ENCODE measurements at places on chromosomes 5 and 9. TPM values are rescaled to one million over a fixed set of nuclear protein-coding genes. Genes with fewer than 3 reads are reported as not detected.

KCNN2 gene
- not detected for total RNA-seq

CATSPER3 gene
- total RNA-seq = not detected

IGFBPL1 gene
- total RNA-seq = not detected

ACTBL2 gene
- 0.23 TPM for total RNA-seq

WASHC1 gene
- total RNA-seq = 3.4 TPM

TYRP1 gene
- total RNA-seq = 0.38 TPM

MARCOL gene
- not detected for total RNA-seq

IL9 gene
- not detected for total RNA-seq

CSF1R gene
- not detected for total RNA-seq

HSPA5 gene
- total RNA-seq = 283 TPM

DMAC1 gene
- 11.7 TPM for total RNA-seq

FCHO2 gene
- total RNA-seq = 8.9 TPM

ITGA1 gene
- 10.2 TPM for total RNA-seq

FREM1 gene
- under 0.01 TPM for total RNA-seq

SLC23A1 gene
- not detected for total RNA-seq

LECT2 gene
- not detected for total RNA-seq

OBP2A gene
- not detected for total RNA-seq

EGFLAM gene
- 2.1 TPM for total RNA-seq

ELAVL2 gene
- total RNA-seq = under 0.01 TPM

C9orf78 gene
- total RNA-seq = 44.6 TPM

TOR4A gene
- 16.6 TPM for total RNA-seq

RGS7BP gene
- total RNA-seq = 0.83 TPM

SPATA24 gene
- total RNA-seq = 3.5 TPM

GABRB2 gene
- not detected for total RNA-seq

OMD gene
- total RNA-seq = 1.9 TPM

FIBCD1 gene
- total RNA-seq = 2.4 TPM

PTGR1 gene
- total RNA-seq = 37.2 TPM

ACER2 gene
- 3.5 TPM for total RNA-seq

CFAP157 gene
- not detected for total RNA-seq

SLC34A3 gene
- total RNA-seq = not detected

BTNL3 gene
- total RNA-seq = not detected

SLC6A19 gene
- not detected for total RNA-seq

GABRP gene
- total RNA-seq = not detected
